ENCODE measurements at places on chromosomes 12 and 14.

GRCh38 chr14:74507085-74507484 is 13.5 kb downstream of the ISCA2 start:
- no peak for DNase-seq

- DNase-seq: no peak
Observed at GRCh38 chr12:110531741-110532333, 29.7 kb downstream of the RAD9B start.

GRCh38 chr12:96170328-96170727 is 23.8 kb upstream of the ELK3 start:
- DNase-seq: no peak

DNA sequence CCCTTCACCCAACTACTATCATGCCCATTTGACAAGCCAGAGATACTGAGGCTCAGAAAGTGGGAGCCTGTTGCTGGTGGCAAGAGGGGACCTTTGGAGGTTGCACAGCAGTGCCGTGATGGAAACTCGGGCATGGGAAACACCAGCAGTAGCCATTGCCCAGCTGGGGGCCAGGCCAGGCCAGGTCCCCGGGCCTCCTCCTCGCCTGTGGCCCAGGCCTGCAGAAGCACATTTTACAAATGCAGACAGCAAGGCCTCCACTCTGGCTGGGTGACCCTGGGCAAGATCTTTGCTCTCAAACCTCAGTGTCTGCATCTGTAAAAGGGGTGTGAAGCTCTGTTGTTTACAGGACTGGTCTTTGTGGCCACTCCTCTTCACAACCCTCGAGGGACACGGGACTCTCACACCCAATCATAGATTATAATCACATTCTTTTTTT is 4.5 kb upstream of the SH2B3 start:
- no peak for DNase-seq

GRCh38 chr12:76237086-76237701 is 111.0 kb downstream of the BBS10 start:
- no peak for DNase-seq

DNA sequence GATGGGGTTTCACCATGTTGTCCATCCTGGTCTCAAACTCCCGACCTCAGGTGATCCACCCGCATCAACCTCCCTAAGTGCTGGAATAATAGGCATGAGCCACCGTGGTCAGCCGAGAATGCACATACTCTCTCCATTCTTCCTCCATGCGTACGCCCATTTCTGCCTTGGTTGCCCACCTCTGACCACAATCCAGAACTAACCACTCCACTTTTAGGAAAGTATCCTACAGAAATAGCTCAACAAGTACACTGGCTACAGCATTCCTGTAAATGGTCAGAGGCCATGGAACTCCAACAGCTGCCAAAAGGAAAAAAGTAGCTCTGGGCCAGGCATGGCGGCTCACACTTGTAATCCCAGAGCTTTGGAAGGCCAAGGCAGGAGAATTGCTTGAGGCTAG is 60.7 kb downstream of the IRF2BPL start:
- DNase-seq: no peak

DNA sequence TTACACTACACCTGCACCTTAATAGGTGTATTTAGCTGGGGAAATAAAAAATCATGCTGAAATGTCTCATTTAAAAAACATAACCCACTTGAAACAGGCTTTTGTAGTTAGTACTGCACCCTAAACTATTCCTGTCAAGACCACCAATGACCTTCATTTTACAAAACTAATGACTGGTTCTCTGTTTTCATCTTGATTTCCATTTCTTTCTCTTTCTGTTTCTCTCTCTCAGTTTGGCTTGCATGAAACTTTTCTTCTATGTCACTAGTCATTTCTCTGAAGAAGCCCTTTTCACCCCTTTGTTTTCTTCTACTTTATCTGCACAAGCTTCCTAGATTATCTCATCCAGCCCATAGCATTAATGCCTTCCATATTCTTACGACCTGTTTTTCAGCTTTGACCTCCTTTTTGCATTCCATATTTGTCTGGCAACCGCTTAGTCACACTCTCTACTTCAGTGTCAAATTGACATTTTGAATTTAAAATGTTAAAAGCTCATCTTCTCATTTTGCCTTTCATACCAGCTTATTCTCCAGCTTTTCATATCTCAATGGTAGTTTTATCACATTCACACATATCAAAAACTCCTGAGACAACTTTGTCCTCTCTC is 32.7 kb upstream of the KLRF1 start:
- no peak for DNase-seq

- DNase-seq: no peak
Observed at GRCh38 chr14:59897757-59898383, 22.1 kb upstream of the LRRC9 start.

DNA sequence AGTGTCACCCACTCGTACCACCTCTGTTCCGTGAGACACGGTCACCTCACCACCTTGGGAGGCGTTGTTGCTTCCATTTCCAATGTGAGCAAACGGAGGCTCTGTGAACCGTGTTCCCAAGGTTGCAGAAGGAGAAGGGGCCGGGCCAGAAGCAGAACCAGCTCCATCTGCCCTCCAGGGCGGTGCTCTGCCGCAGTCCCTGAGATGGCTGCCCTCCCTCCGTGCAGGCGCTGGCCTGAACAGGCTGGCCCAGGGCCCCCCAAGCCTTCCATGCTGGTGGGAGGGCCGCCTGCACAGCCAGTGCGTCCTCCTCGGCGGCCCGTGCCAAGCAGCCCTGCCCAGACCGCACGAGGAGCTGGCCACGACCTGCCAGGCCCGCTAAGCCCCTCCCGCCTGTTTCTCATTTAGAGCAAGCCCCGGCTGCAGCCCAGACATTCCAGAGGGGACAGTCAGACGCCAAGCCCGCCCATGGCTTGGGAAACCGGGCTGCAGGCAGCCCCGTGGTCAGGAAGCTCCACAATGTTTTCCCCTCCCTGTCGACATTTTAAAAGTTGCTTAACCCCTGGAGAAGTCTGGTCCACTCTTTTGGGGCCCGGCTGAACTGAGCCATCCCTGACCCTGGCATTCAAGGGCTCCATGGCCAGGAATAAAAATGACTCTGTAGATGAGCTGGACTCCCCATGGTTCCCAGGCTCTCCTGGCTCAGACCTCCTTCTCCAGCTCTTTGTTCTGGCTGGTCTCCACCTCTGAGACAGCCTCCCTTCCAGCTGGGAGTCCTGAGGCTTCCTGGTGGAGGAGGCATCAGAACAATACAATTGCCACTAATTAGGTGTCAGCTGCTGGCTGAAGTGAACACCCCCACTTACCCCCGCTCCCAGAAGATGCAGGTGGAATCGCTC is 236.0 kb downstream of the BCL11B start:
- DNase-seq: no peak

DNA sequence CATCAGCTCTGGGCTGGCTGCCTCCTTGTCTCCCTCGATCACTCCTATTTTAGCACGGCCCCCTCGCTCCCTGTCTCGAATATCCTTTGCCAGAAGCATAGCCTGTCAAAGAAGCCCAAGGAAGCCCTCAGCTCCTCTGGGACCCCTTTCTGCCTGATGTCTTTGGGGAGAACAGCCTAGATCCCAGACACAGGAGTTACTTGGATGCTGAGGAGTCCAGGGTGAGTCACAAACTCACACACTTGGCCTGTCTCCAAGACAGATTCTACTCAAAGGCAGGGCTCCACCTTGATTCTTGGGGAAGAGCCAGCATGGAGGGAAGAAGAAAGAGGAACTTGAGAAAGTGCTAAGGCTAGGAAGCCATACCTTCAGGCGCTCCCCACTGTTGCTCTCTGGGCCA is 8.1 kb downstream of the AVIL start:
- DNase-seq: no peak

GRCh38 chr12:43289426-43289801 is 262.6 kb downstream of the ADAMTS20 start:
- DNase-seq: no peak

DNA sequence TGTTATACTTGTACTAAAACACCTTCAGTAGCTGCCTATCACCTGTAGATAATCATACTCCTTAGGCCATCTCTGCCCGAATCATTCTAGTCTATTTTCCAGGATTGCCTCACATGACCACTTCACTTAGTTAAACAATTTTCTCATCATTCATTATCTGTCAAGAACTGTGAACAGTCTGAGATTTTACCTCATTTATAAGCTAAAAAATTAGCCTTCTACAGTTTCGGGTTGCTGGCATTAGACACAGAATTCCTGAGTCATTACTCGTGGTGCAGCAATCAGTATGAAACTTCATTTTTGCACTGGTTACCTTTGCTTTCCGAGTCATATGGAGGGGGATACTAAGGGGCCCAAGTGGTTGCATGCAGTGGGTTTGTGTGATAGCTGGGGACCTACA is 57.6 kb upstream of the OTOGL start:
- no peak for DNase-seq
